Stimulated activated naive CD8-positive, alpha-beta T cell treated with anti-CD3 and anti-CD28 coated beads, Interleukin-15, Interleukin-2, amounts not matched to agents 100 U/mL and 50 U/mL, for 24 hours (primary cell): ENCODE measurements at places on chromosomes 11 and 22.
A peak's percentile ranks its signal among the peaks of the same experiment; 100 is the strongest.

DNA sequence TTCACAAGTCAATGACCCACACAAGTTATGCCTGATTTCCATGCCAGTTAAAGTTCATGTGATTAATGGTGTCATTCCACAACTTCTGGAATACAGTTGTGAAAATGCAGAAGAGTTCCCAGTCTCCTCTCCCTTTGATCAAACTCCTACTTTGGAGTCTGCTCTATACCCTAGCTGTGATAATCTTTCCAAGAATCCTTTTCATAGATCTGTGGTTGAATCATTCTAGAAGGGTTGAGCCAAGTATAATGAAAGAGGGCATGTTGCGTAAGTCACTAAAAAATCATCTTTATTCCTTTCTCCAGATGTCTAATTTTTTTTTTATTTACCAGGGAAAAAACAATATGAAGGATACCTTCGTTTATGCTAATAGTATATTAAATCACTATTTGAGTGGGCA lies 89.7 kb upstream of the CARD18 start:
- no peak for DNase-seq

DNA sequence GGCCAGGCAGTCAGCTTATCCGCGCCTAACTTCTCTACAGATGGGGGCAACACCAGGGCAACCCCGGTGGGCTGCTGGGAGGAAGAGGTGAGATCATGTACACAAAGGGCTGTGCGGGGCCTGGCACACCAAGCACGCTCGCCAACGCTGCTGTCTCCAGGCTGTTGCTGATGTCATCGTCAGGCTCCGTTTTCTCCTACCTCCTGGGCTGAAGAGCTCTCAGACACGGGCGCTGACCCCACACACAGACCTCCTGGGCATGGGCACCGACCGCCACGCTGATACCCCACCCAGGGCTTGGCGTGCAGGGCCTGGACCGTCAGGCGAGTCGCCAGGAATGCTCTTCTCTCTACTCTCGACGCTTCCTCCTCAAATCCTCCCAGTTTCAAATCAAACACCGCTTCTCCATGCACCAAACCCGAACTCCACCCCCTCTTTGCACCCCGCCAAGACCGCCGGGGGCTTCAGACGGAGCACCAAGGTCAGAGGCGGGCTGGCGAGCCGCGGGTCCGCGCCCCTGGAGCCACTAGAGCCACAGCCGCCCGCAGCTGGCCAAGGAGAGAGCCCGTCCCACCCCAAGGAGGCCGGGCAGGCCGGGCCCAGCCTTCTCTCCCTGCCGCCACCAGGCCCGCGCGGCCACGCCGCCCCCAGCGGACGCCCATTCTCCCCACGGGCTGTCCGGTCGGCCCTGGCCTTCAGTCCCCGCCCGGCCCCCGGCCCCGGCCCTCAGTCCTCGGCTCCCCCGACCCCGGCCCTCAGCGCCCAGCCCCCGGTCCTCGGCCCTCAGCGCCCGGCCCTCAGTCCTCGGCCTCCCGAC lies 772 bp downstream of the SBF1 start:
- peak; percentile 62 for DNase-seq

GRCh38 chr11:69312453-69313404 lies 18.8 kb downstream of the MYEOV start:
- no peak for DNase-seq

DNA sequence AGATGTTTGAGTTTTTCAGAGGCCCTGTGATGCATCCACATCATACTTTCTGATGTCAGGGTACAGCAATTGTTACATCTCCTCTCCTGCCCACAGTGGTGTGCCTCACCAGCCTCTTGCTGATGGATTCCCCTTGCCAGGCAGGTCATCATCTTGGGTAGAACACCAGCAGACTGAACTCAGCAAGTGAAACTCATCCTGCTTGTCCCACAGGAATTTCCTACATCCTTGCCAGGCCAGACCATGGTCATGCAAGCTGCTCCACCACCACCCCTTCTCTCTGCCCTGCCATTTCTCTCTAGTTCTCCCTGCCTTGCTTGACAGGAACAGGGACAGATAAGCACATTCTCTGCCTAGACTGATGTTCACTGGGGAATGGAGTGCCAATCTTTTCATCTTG lies 85.9 kb downstream of the PAX6 start:
- no peak for DNase-seq

DNA sequence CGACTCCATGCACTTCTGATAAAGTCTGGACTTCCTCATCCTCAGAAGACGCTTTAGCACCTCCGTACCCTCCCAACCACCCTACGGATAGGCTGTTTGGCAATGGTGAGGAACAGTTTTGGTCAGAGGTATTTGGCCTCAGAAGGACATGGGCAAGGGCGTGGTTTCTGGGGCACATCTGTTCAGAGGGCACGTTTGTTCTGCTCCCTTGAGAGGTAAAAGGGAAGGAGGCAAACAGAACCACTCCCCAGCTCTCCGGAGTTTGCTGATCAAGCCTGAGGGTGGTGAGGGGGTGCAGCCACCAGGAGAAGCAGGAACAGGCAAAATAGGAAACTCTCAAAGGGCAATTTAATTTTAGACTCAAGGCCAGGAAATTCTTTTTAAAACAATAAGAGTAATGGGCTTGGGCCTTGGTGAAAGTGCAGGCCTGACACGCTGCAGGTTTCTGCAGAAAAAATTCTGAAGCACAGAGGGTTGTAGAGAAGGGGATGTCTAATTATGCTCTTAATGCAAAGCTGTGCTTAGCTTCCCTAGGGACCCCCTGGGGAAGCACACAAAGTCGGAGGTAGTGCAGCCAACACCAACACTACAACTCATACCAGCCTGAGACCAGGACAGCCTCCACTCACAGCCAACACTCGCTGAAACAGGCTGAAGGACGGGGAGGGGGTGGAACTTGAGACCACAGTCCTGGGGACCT lies 23.3 kb downstream of the ETS1 start:
- DNase-seq: no peak
